PC-9 (cell line): ENCODE measurements at places on chromosomes 3 and 15. TPM values are rescaled to one million over a fixed set of nuclear protein-coding genes. Genes with fewer than 3 reads are reported as not detected.
A peak's percentile ranks its signal among the peaks of the same experiment; 100 is the strongest.

- DNase-seq, result no peak
Observed at GRCh38 chr3:17806201-17806600, 63.8 kb upstream of the TBC1D5 start.

SLC22A14 gene
- not detected in 2 replicates for total RNA-seq

DNA sequence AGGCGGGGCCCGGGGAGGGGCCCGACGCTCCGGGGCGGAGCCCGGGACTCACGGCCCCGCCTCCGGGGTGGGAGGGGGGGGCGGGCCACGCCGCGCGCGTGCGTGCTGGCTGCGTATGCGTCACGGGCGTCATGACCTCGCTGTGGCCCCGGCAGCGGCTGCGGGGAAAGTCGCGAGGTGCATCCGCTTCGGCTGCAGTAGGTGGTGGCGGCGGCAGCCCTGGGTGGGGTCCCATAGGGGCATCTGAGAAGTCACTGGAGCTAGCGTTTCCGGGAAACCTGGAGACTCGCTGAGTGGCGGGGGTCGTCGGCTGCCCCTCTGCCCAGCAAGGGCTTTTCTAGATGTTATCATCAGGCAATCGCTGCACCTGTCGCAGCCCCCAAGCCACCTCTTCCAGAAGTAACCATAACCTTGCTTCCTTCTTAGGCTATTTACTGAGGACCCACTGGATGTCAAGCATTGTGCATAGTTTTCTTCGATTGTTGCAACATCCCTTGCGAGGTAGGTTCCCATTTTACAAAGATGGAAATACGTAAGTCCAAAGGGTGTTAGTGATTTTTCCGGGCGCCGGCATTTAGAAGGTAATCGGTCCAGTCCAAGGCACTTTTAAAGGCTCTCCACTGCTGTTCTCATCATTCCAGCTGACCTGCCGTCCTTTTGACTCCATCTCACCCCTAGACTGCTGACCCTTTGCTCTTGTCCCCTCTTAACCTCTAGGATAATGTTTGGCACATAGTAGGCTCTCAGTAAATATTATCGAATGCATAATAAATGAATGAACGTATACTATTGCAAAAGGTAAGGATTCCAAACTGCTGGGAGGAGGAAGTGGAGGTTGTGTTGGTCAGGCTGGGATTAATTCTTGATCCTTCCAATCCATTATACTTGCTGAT is at the start of gene GDPGP1:
GDPGP1 (plus strand) TSS at position 114 of the 893 bp plus-strand sequence. CDS start 6,700 bp downstream, outside the sequence.
- no peak for DNase-seq

DNA sequence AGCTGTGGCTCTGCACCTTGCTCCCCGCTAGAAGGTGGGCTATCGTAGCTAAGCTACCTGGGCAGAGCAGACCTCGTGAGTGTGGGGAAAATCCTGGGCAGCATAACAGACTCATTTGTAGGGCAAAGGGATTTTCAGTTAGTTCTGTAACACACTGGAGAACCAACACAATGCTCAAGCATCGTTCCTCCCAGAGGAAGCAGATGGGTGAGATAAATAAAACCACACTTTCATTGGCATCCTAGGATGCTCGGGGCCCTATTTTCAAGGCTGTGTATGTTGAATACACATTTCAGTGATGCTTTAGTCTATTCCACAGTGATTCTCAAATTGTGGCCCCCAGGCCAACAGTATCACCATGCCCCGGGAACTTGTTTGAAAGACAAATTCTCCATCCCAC is 20.0 kb downstream of the LIPC start:
- DNase-seq, result no peak

DNA sequence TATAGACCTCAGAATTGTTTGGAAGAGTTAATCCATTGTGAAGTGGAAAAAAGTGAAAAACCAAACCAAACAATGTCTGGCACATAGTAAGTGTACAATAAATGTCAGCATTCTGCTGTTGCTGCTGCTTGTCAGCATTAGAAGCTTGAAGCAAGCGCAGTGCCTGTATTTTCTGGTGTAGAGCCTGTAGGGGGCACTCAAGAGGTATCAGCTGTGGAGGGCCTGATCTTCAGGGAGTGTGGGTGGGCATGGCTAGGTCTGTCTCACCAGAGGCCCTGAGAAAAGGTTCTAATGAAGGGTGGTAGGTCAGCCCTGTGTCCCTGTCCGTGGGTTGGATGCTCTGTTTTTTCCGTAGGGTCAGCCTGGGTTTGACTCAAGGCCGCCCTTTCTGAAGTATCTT is 3.6 kb downstream of the ADAMTSL3 start:
- DNase-seq, result no peak

GRCh38 chr3:192850451-192850981 is 67.1 kb downstream of the MB21D2 start:
- DNase-seq, result peak; percentile 46

- peak; percentile 18 for DNase-seq
Observed at GRCh38 chr3:151460774-151461450, at the start of gene IGSF10. IGSF10 (minus strand) TSS chr3:151461061; CDS start chr3:151458709, 2,352 bp downstream.

KLHL6 gene
- total RNA-seq, result 0.04 TPM in 1 of 2 replicates, not detected in the other

FILIP1L gene
- 12.0 and 16.8 TPM in 2 replicates for total RNA-seq

DNA sequence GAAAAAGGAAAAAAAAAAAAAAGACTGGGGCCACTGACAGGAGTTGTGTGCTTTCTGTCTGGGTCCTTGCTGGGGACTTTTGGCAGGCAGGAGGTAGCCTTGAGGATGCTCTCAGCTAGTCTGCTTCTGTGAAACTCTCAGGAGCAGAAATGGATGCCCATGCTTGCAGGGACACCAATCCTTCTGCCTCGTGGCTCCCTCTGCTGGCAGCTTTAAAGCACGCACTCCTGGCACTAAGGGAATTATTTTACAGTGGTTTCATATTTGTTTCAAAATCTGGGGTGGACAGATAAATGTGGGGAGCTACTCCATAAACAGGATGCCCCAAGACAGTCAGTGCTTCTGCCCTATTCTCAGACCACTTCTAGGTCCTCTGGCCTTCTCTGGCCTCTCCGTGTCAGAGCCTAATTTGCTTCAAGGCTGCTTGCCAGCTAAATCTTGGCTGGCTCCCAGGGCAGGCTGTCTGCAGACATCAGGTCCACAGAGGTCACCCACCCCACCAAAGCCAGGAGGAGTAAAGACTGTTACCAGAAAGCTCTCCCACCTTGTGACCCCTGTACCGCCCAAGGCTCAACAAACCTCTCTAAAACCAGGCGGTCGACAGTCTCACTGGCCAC is 17.1 kb downstream of the TRAIP start:
- DNase-seq, result no peak

PIF1 gene
- total RNA-seq, result 54.8 and 67.6 TPM in 2 replicates

- DNase-seq, result no peak
Observed at GRCh38 chr15:99477791-99478471, 87.9 kb upstream of the MEF2A start.
